ENCODE measurements at places on chromosomes 2 and 18.

GRCh38 chr2:72815655-72816278 lies 10.1 kb downstream of the EXOC6B start:
- no peak for DNase-seq

DNA sequence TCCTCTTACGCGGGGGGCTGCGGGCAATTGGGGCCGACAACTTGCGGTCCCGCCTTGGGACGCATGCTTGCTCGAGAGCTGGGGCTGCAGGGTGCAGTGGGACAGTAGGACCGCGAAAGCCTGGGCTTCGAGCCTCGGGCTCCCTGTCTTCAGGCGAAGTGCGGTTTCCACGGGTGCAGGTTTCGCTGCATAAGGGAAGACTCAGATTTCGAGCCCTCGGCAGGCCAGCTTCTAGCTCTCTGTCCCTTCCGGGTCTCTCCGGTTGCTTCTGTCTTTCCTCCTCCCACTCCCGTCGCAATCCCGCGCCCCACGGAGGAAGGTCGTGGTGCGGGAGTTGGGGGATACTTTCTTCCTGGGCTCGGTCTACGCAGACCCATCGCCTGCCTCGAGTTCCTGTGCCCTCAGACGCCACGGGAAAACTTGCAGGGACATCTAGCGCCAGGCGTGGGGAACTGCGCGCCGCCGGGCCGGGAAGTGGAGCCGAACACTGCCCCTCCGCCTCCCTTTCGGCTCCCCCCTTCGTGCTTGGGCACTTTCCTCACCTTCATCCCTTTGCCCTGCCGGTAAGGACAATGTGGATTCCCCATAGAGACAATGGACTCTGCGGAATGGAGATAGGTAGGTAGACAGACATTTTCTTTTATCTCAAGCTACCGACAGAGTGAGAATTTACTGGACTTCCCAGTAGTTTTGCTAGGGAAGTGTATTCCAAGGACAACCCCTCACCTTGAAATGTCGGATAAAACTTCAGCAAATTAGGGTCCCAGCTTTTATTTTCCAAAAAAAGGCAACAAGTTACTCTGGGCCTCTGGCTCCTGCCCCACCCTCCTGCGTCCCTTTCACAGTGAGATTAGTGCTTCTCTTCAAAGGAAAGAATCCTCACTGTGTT lies 4.2 kb upstream of the HOXD13 start:
- peak; percentile 52 for DNase-seq

DNA sequence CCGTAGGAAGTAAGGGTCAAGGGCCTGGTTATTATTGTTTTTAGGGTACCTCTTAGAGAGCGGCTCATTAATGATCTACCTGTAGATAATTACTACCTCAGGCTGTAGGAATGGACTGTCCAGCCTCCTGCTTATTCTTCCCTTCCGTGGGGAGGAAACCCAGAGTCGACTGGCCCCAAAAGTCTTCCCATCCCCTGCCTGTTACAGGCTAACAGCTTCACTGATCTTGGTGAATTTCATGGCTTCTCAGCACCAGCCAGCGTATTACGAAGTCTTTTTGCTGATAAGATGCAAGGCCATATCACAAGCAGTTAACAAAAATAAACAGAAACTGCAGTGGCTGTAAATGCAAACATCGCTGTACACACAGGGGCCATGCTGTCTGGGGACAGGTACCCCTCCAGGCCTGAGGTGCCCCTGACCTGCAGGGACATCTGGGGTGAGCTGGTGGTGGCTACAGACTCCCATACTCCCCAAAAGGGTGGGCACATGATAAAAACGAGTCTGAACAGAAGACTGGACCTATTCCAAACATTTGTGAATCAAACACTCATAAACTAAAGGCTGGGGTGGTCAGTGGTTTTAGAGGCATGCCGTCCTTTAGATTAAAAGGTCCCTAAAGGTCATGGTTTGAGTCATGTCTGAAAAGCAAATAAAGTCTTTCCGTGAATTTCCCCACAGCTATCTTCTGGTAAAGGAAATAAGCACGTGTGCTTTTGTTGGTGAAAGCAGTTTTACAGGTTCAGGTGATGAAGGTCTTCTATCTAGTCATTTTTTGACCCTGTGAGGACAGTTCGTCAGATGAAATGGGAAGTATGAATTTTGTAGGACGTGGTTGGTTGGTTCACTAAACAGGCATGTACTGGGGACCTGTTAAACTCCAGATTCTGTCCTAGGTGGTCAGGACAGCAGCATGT lies 36.7 kb downstream of the TTC39C start:
- no peak for DNase-seq

GRCh38 chr2:40027968-40028367 lies 248.9 kb upstream of the THUMPD2 start:
- DNase-seq, result no peak

DNA sequence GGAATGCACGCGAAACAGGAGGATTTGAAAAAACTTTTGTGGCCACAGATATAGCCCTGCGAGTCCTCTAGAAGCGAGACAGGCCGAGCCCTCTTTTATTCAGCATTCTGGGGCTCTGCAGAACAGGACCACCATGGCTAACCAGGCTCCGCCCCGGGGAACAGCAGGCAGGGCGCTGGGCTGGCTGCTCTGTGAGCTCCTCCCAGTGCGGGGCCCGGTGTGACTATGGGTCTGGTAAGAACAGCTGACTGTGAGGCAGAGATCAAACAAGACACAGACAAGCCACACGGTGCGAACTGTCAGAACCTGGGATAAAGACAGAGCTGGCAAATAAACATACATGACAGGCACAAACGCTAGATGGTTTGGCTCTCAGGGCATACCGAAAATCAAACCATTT lies 15.5 kb downstream of the PXDN start:
- no peak for DNase-seq

DNA sequence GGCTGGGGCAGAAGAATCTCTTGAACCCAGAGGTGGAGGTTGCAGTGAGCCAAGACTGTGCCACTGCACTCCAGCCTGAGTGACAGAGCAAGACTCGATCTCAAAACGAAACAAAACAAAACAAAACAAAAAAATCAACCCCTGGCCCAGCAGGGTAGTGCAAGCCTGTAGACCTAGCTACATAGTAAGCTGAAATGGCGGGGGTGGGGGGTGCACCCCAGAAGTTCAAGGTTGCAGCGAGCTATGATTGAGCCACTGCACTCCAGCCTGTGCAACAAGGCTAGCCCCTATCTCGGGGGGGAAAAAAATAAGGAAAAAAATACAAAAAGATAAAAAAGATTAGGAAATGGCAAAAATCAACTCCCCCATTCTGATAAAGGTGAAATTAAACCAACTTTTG lies 6.4 kb downstream of the ATL2 start:
- no peak for DNase-seq

DNA sequence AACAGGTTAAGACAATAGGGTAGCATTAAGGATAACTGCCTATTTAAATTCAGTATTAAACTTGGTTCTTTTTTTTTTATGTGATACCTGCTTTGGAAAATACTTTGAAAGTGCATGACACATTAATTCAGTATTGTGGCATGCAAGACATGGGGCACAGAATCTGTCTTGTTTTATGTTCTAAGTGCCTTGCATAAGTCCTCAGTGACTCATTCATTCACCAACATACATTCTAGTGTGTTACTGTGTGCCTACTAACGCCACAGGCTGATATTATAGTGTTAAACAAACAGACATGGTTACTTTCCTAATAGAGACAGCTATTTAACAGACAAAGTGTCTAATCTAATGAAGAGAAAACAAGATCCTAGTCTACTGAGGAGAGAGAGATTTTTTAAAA lies 91.7 kb downstream of the GCA start:
- no peak for DNase-seq

DNA sequence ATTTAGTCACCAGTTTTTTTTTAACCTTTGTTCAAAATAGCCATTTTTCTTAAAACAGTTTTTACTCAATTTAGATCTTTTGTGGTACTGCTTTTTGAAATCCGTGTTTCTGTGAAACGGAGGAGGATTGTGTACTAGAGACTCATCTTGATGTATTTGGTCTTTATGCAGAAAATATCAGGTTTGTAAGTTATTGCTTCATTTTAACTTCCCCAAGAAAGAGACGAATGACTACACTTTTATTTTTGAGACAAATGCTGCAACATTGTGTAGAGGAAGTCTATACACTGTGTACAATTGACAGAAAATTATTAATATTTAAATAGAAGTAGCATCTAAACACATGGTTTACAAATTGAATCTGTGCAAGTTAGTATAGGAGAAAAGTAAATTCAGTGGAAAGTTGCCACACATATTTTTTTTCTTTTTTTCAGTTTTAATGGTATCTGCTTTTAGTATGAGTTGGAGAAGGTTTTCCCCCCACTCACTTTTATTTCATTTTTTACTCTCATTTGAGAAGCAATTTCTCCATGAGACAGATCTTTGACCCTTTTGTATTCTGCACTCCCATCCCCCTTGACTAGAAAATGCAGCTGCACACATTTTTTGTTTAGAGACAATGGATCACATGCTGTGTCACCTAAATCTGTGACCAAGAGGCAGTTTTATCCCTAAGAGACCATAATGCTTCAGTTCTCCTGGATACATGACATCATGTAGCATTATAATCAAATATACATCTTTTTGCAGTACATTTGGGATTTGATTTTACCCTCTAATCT lies 200.8 kb upstream of the STON1 start:
- no peak for DNase-seq

- no peak for DNase-seq
Observed at GRCh38 chr2:240965296-240965904, 33.0 kb upstream of the SNED1 start.

- DNase-seq, result no peak
Observed at GRCh38 chr2:16625201-16625729, 40.4 kb downstream of the CYRIA start.

- no peak for DNase-seq
Observed at GRCh38 chr18:24595561-24596031, 135.2 kb downstream of the HRH4 start.

DNA sequence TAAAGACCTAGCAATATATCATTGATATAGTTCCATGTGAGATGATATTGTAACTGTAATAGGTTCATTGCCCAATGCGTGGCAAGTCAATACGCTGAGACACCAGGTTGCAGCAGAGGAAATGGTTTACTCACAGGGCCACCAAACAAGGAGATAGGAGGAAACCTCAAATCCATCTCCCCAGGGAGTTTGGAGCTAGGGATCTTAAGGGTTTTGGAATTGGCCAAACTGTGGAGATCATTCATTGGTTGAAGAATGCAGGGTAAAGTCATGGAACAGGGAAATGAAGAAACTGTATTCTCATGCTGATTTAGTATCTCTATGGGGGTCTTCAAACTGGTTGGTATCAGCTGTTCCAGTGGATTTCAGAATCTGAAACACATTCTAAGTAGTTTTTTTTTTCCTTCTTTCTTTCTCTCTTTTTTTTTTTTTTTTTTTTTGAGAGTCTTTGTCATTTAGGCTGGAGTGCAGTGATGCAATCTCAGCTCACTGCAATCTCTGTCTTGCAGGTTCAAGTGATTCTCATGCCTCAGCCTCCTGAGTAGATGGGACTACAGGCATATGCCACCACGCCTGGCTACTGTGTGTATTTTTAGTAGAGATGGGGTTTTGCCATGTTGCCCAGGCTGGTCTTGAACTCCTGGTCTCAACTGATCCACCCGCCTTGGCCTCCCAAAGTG lies 30.7 kb upstream of the PPM1B start:
- DNase-seq, result no peak

DNA sequence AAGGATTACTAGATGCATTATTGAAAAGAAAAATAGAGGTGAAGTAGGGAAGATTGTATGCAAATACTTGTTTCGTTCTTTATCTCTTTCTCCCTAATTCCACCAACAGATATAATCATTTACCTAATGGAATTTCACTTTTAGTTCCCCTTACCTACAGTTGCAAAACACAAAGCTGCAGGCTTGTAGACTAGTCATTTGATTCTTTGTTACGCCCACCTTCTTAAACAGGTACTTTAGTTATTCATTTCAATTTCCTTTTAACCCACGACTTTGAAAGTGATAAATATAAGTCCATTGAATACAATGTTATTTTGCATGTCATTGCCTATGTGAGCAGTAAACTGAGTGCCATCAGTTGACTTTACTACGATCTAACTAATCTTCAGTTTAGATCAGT lies 3.9 kb upstream of the HRH4 start:
- no peak for DNase-seq

DNA sequence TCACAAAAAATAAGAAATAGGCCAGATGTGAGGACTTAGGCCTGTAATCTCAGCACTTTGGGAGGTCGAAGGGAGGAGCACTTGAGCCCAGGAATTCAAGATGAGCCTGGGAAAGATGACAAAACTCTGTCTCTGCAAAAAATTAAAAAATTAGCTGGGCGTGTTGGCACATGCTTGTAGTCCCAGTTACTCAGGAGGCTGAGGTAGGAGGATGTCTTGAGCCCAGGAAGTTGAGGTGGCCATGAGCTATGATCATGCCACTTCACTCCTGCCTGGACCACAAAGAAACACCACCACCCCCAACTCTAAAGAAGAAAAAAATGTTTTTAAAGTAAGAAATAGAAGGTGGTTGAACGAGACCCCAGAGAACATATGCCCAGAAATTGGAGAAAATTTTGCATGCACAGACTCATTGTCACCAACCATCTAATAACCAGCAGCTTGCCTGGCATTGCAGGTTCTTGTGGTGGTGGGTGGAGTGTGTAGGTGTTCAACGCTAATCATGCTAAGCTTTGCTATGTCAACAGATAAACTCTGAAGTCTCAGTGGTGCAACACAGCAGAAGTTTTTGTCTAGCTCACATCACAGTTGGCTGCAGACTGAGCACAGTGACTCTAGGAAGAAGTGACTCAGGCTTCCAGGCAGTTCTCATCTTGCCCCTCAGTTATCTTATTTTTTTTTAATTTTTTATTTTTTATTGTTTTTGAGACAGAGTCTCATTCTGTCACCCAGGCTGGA lies 18.6 kb downstream of the ARL4C start:
- DNase-seq, result no peak

- no peak for DNase-seq
Observed at GRCh38 chr2:236903978-236904377, 181.7 kb upstream of the COPS8 start.
